ENCODE measurements at places on chromosomes 1 and 21.

DNA sequence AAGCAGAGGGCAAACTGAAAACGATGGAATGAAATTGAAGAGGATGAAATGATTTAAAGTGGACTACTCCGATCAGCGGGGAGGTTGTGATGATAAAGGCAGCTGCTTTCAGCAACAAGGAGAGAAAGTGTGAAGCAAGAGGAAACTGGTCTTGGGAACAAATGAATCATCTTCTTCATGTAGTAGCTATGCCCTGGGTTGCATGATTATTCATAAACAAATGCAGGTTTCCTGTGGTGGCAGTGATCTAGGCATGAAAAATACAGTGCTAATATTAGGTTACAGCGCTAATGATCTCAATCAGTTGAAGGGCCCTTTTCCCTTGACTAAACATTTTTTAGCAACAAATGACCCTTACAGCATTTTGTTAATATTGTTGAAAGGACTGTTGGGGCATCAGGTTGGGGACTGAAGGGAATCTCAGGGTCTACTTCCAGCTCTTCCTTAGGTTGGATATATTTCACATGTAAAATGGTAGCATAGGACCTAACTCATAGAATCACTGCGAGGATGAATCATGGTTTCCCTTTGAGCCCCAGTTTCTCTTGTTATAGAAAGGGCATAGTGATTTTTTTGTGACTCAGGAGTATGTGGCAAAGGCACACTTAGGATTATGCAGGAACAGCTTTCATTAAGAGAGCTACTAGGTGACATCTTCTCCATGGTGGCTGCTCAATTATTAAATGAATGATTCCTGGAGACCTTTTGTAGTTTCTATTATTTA lies 1.9 kb upstream of the ZFYVE9 start:
- no peak for DNase-seq

DNA sequence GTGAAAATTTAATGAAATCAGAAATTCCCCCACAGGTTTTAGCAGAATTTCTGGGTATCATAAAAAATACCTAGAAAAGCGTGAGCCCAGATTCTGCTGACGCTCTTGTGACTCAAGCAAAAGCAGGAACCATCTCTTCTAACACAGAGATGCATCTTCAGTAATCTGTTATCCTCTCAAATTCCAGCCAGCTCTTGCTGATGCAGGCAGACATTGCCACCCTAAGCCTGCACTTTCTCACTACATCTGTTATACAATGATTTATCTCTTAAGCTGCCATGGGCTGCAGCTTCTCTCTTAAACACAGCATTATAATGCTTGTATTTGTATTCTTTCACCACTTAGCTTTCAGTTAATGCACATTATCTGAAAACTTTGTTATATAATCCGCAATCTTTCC lies 113.0 kb upstream of the RGS1 start:
- DNase-seq = no peak

GRCh38 chr1:63523738-63524137 lies 413 bp downstream of the EFCAB7 start:
- no peak for DNase-seq

GRCh38 chr1:225845571-225846259 lies 35.8 kb downstream of the EPHX1 start:
- peak; percentile 81 for DNase-seq

- DNase-seq = peak; percentile 66
Observed at GRCh38 chr1:46747683-46748288, 28.9 kb upstream of the EFCAB14 start.

DNA sequence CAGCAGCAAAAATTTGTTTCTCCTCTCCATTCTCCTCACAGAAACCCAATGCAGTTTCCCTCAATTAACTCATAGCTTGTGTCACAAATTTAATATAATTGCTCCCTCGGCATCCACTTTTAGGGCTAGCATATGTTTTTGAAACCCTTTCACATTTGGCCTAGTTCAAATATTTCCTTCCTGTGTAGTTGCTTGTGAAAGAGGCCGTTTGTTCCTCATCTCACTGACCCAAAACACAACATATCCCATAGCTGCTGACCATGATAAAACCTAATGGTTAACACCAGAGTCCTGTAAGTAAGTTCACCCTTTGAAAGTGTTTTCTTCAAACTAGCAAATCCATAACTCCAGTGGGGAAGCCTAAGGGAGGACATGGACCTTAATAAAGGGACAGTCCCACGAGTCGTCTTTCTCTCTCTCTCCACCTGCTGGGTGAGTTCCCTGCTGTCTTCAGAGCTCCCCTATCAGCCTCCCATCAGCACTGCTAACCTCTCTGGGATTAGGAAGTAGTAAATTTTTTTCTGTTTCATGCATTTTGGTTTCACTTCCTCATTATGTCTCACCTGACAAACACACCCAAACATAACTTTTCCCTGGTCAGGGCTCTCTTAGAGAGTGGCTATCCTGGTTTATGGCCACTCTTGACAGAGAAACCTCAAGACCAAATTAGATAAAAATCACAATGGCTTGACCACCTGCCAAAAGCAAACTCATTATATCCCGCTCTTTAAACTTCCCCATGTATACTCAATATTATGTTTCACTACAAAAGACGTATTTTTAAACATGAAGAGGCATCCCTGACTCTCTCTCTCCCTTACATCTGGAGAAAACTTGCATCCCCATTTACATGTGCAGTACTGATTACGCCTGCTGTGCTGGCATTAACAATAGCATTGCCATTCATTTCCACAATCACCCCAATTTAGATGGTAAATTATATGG lies 177.7 kb upstream of the HP1BP3 start:
- no peak for DNase-seq

- DNase-seq = no peak
Observed at GRCh38 chr1:212760126-212760823, 31.3 kb downstream of the NSL1 start.

- DNase-seq = no peak
Observed at GRCh38 chr1:248372394-248372793, 3.2 kb upstream of the OR2T6 start.

- no peak for DNase-seq
Observed at GRCh38 chr1:33599516-33600115, 127.2 kb downstream of the ZSCAN20 start.

- DNase-seq = no peak
Observed at GRCh38 chr1:6209661-6210580, 4.0 kb downstream of the RNF207 start.

- DNase-seq = no peak
Observed at GRCh38 chr1:203581841-203582240, 44.8 kb upstream of the ATP2B4 start.

DNA sequence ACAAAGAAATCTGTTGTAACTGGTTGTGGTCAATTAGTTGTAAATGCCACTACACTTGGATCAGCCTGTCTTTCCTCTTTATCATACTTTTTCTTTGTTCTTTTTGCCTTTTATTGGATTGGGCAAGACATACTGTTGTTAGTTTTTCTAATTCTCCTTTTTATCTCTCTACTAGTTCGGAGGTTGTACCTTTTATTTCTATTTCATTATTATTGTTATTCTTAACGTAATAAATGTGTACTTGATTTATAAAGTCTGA lies 59.2 kb downstream of the IVNS1ABP start:
- no peak for DNase-seq

GRCh38 chr1:7482772-7483495 lies 288.2 kb upstream of the VAMP3 start:
- no peak for DNase-seq

DNA sequence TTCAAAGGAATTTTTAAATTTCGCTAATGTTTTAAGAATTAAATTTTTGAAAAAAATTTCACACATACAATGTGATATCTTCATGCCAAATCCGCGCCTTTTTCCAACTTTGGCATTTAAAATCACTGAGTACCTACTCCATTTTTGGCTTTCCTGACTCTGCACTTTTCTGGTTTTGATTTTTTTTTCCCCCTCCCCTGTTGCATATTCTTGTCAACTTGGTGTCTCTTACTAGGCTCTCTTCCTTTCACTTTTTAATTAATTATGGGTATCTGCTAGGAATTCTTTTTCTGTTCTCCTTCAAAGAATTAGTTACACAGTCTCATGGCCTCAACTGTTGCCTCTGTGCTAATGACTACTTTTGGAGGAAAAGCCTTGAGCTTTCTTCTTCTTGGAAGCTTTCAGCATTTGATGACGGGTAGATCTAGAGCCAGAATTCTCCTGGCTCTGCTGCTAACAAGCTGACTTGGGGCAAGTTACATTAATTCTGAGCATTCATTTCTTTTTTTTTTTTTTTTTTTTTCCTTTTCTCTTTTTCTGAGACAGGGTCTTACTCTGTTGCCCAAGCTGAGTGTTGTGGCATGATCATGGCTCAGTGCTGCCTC lies 1.8 kb downstream of the AGL start:
- DNase-seq = no peak

GRCh38 chr1:7317888-7318287 lies 453.2 kb upstream of the VAMP3 start:
- DNase-seq = no peak

DNA sequence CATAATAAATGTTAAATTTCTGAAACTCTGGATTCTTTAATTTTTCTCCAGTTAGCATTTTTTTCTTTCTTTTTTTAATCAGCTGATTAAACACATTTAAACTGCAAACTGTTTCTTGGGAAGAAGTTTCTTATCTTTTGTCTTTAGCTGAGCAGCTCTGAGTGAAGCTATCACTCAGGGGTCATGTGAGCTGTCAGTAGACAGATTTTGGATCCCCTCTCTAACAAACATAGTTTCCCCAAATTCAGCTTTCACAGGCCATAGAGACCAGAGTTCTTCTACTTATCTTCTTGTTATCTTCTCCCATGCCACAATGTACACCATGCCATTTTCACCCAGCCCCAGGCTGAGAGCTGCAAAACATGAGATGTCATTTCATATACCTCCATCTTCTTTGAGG lies 148.9 kb downstream of the CDC42BPA start:
- DNase-seq = no peak

GRCh38 chr1:18954270-18955071 lies 2.0 kb downstream of the IFFO2 start:
- DNase-seq = no peak

DNA sequence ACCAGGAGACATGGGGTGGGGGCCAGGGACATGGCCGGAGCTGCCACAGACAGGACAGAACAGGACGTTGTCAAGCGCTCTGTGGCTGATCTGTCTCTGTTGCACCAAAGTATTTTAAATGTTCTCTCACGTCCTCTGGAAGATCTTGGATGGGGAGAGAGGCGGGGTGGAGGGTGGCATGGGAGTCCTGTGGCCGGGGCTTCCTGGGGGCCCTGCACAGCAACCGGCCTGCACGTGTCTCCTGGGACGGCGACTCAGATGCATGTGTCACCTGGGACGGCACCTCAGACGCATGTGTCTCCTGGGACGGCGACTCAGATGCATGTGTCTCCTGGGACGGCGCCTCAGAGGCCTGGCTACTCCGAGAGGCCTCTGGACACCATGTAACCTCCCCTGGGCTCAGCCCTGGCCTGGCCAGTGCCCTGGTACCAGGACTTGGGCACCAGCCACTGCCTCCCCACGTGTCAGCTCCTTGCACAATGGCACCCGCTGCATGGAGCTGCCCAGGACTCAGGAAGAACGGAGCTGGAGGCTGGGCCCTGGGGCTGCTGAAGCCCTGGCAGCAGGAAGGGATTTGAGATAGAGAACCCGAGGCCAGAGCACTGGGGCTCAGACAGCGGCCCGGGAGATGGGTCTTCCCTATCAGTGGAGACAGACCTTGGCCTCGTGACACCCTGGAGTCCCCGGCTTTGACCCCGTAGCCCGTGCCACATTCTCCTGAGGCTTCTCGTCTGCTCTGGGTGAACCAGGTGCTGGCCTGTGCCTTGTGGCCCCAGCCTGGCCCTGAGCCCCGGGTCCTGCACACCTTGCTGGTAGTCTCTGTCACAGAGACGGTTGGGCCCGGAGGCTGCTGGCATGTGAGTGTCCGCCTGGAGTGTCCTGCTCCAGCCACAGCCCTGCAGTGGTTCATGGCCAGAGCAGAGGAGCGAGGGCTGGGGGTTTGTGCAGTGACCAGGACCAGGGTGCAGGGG lies 14.7 kb upstream of the SLC19A1 start:
- no peak for DNase-seq

DNA sequence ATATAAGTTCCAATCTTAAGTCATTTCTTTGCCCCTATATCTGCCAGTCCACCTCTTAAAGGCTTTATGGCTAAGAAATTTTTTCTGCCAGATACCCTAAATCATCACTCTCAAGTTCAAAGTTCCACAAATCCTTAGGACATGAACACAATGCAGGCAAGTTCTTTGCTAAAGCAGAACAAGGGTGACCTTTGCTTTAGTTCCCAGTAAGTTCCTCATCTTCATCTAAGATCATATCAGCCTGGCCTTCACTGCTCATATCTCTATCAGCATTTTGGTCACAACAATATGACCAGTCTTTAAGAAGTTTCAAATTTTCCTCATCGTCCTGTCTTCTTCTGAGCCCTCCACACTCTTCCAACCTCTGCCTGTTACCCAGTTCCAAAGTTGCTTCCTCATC lies 402.2 kb upstream of the RUNX1 start:
- no peak for DNase-seq

- no peak for DNase-seq
Observed at GRCh38 chr1:213622365-213623063, 365.3 kb upstream of the PROX1 start.

DNA sequence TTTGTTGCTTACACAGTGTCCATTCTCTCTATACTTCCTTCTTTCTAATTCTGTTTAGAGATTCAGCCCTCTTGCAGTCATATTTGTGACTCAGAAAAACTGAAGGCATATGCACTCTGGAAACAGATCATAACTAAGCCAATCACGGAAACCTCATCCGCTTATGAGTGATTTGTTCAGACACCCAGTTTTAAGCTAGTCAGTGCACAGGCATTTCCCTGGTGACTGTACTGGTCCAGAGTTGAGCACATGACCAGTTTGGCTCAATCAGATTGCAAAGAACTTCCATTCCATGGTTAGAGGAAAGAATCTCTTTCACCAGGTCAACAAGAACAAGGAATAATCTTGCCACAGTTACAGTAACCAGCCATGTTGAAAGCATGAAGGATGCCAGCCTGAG lies 69.2 kb upstream of the SGIP1 start:
- no peak for DNase-seq
